CD4-positive, alpha-beta T cell treated with Interleukin-17A for 4 hours (primary cell): ENCODE measurements at places on chromosomes 16 and 17.

DNA sequence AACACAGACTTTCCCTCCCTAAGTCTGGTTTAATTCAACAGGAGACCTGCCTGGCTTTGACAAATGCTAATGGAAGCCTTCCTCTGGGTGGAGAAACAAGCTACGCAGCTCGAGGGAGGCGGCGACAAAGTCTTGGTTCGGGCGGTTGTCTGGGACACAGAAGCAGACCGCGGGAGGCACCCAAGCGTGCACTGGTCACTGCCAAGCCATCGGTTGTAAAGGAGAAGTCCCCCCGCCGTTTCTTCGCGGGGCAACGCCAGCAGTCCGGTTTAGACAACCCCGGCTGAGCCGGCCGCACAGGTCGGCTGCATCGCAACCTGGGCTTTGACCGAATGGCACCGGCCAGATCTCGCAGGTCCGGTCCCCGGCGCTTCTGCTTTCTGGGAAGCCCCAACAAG, 586 bp downstream of the GLYR1 start:
- DNase-seq = peak; percentile 13

DNA sequence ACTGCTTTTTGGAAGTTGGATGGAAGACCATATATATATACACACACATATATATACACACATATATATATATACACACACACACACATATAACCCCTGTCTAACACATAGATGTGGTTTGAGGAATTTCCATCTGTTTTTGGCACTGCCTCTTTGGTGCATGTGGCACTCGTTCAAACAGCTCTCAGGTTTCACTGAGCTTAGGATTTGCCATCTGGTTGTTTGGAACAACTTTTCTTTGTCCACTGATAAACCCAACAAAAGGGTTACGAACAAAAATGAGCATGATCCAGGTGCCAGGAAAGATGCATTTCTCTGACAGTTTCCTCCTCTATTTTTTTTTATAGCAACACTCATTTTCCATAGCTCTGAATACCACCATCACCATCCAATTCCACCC, 14.6 kb upstream of the KCNJ16 start:
- no peak for DNase-seq

- DNase-seq = no peak
Measured at GRCh38 chr17:13561606-13562270, 40.0 kb downstream of the HS3ST3A1 start.

- DNase-seq = peak; percentile 68
Measured at GRCh38 chr17:47802341-47803022, 19.1 kb downstream of the OSBPL7 start.

DNA sequence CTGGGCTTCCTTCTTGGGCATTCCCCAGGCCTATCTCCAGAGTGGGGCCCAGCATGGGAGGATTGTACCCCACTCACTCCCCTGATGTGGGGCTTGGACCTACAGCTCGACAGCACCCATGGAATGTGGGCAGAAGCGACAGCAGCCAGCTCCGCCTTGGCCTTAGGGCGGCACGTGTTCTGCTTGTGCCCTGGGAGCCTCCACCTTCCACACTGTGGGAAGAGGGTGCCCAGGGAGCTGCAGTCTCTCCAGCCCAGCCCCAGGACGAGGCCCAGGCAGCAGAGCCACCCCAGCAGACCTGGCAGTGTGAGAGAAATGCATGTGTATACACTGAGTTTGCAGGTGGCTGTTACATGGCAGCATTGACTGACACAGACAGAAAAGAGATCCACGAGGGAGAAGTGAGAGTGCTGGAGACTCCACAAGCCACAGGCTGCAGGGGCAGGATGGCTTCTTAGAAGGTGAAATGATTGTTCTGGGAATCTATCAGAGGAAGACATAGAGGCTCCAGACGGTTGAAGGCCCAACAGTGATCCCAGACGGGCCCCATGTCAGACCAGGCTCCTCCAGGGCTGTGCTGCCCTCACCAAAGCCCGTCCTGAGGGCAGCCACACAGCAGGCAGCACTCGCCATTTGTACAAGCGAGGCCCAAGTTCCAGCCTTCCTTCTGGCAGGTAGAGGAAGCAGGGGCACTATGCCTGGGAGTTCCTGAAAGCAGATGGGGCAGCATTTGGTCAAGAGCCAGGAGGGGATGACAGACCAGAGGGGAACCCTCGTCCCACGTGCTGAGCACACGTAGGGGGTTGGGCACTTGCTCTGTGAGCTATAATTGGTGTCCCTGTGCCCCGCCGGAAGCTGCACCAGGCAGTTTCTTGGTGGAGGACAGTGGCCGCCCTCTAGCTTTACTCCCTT, 2.8 kb upstream of the DNASE1 start:
- no peak for DNase-seq

DNA sequence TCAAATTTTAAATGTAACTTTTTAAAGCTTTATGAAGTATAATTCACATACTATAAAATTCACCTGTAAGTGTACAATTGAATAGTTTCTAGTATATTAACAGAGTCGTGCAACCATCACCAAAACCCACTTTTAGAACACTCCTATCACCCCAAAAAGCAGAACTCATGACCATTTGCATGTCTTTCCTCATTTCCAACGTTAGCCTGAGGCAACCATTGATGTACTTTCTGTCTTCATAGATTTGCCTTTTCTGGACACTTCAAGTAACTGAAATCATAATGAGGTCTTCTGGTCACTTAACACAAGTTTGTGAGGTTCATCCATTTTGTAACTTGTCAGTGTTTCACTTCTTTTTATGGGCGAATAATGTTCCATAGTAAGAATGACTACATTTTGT, 33.2 kb downstream of the METTL16 start:
- no peak for DNase-seq

DNA sequence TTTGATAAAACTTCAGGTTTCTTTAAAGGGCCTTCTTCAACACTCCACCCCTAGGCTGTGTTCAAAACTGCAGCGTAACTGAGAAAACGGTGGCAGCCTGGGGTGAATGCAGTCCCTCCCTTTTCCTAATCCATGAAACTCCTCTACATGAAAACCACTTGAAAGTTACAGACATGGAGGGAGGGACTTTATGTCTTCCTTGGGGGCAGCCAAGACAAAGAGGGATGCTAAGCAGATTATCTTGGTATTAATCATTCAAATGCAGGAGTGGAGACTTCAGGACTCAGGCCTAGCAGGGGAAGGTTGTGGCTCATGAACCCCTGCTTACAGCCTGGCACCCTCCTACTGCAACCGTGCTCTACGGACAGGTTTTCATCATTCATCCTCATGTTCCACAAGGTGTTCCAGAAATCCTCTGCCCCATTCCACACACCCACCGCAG, 46.8 kb downstream of the RNF112 start:
- no peak for DNase-seq

GRCh38 chr16:17343028-17343427, 127.7 kb downstream of the XYLT1 start:
- DNase-seq = peak; percentile 49

DNA sequence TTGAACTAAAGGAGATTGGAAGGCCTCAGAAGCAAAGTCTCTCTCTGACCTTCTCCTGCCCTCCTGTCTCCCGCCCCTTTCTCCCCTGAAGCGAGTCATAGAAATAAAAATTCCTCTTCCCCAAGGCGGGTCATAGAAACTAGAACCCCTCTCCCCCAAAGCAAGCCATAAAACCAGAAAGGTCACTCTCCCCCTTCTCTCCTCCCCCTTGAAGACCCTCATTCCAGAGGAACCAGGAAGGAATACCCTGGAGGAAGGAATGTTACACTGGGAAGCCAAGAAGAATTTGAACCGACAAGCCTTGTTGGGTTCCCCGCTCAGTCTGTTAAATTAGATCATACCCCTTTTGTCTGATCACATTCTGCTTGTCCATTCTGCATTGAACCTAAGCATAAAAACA, 2.7 kb upstream of the GJC1 start:
- no peak for DNase-seq

GRCh38 chr16:4904942-4905615, 31.9 kb downstream of the PPL start:
- DNase-seq = no peak

GRCh38 chr16:5837007-5837670, 739.5 kb upstream of the EEF2KMT start:
- no peak for DNase-seq

DNA sequence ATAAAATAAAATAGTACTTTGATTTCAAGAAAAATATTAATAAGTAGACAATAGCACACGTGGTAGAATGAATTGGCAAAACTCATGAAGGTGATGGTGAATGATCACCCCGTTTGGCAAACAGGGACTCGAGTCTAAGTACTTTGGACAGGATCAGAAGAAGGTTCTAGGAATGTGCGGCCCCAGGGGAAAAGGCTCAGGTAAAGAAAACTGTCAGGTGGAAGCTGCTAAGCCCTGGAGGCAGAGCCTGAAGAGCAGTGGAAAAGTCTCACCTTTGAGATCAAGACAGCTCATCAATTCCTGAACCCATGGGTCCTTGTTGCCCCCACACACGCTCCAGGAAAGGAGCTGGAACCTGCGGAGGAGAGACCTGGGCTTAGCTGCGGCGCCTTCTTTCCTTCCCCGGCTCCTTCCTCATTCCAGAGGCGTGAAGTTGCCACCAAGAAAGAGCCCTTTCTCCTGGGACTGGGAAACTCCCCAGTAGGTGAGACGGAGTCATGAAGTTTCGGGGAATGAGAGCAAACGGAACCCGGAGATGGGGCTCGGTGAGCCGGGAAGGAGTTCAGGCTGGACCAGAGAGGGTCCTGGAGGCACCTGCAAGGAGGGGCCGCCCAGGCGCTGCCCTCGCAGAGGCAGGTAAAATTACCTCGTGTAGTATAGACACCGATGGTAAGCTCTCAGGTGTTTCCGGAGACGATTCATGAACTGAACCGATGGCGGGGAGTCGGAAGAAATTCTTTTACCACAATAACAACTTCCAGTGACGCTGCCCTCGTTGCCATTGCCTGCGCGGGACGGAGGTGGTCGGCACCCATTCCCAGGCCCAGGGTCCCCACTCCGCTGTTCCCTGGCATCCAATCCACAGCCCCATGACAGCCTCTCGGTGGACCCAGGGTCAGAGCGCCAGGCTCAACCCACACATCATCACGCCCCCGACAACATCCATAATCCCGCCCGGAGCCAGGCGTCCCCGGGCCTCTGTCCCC, 1.2 kb upstream of the ZMYND15 start:
- DNase-seq = peak; percentile 51

GRCh38 chr16:81485824-81486539, 41.4 kb downstream of the CMIP start:
- DNase-seq = no peak

DNA sequence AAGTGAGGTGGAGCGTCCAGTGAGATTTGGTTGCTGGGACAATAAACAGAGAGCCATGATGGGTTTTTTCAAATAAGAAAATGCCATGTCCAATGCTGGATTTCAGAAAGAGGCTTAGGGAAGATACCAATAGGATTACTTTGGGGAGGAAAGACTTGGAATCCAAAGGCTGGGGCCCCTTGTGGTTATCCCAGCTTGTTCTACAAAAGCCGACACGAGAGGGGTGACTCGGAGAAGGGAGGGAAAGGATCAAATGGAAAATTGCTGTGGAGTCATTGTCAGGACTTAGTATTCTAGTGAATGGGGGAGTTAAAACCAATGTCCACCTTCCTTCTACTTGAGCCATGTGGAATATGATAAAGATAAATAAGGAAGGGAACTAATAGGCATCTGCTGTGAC, 305.5 kb downstream of the SOX9 start:
- no peak for DNase-seq

DNA sequence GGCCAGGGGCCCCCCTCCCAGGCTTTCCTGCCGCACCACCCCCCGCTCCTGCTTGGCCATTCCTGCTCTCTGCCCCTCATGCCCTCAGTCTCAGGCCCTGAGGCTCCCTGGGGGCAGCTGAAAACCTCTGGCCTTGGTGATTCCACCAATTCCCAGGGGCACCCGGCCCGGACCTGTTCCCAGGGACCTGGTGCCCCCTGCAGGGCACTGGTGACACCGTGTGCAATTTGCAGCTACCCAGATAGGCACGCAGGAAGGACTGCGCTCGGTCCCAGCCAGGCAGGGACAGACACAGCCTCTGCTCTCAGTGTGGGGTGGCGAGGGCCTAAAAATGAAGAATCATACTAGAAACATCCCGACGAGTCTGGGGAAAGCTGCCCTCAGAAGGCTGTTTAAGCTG, 13.4 kb downstream of the WFDC1 start:
- DNase-seq = no peak

- DNase-seq = no peak
Measured at GRCh38 chr16:86533767-86534351, 21.2 kb downstream of the MTHFSD start.

- no peak for DNase-seq
Measured at GRCh38 chr16:74677868-74678267, 11.2 kb upstream of the RFWD3 start.

DNA sequence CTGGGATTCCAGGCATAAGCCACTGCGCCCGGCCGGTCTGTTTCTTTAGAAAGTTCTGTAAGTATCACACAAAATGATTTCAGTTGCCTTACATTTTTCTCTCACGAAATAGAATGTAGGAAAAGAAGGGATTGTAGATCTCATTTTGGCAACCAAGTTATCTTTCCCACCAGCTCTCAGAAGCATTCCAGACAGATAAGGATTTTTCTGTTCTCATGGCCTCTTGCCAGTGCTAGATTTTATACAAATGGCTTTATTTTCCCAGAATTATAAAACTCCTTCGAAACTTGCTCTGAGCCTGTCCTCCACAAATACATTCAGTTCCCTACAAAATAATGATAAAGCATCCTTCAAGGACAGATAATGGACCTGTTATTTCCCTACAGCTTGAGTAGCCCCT, 46.9 kb downstream of the LCMT1 start:
- no peak for DNase-seq

- DNase-seq = no peak
Measured at GRCh38 chr16:4519274-4520058, 19.1 kb downstream of the CDIP1 start.

GRCh38 chr16:72221630-72222024, 49.7 kb upstream of the PMFBP1 start:
- DNase-seq = no peak

DNA sequence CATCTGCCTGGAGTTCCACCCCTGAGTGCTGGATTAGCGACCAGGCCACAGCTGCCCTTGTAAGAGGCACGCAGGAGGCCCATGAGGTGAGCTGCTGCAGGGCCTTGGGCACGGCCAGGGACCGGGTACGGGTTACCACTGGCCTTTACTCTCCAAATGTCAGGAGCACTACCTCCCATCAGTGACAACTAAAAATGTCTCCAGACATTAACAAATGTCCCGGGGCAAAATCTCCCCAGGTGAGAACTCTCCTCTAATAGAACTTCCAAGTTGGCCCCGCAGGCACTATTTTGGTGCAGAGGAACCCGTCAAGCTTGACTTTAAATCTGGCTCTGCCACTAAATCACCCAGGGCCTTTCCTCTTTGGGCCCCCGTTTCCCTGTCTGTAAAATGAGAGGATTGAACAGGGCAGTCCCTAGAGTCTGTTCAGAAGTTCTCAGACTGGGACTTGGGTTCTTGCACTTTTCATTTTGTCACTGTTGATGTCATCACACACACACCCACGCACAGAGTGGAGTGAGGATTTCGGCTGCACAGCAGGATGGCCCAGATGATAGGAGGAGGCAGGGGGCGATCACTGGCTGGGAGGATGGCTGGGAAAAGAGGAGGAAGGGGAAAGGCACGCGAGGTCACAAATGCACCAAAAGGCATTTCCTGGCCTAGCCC, 24.5 kb upstream of the MAPT start:
- no peak for DNase-seq
